ENCODE measurements at places on chromosomes 2 and 18. TPM values are rescaled to one million over a fixed set of nuclear protein-coding genes. Genes with fewer than 3 reads are reported as not detected.

LRRTM4 gene
- not detected for total RNA-seq

SLC5A7 gene
- total RNA-seq: not detected

CHRNA1 gene
- total RNA-seq: not detected

MPP4 gene
- 0.11 TPM for total RNA-seq

CNGA3 gene
- total RNA-seq: not detected

POTEI gene
- total RNA-seq: not detected

SCYGR3 gene
- not detected for total RNA-seq

RBBP8 gene
- 45.8 TPM for total RNA-seq

EVA1A gene
- 7.4 TPM for total RNA-seq

IL1RL2 gene
- not detected for total RNA-seq

CPO gene
- not detected for total RNA-seq

RAB27B gene
- total RNA-seq: not detected

CFLAR gene
- total RNA-seq: 35.2 TPM

CRIM1 gene
- total RNA-seq: 0.90 TPM

SCN2A gene
- total RNA-seq: not detected

CFAP221 gene
- not detected for total RNA-seq

SLC23A3 gene
- 0.13 TPM for total RNA-seq

DIPK1C gene
- 17.3 TPM for total RNA-seq

METTL5 gene
- total RNA-seq: 44.7 TPM

NPHP1 gene
- total RNA-seq: 2.6 TPM

TRIP12 gene
- total RNA-seq: 125 TPM

ITGA4 gene
- 3.7 TPM for total RNA-seq

TMEM178A gene
- total RNA-seq: 0.80 TPM

MAP4K3 gene
- 73.1 TPM for total RNA-seq

NPPC gene
- 2.4 TPM for total RNA-seq

SPAG16 gene
- 17.4 TPM for total RNA-seq

WNT10A gene
- total RNA-seq: 0.11 TPM

VSNL1 gene
- 0.08 TPM for total RNA-seq

MEP1B gene
- not detected for total RNA-seq

PFN4 gene
- total RNA-seq: 2.3 TPM

EFR3B gene
- 7.9 TPM for total RNA-seq

STEAP3 gene
- total RNA-seq: 8.5 TPM

CFAP210 gene
- total RNA-seq: not detected

MPV17 gene
- 286 TPM for total RNA-seq

ICA1L gene
- 2.1 TPM for total RNA-seq

MROH2A gene
- not detected for total RNA-seq

RGPD3 gene
- total RNA-seq: not detected

NFATC1 gene
- 5.8 TPM for total RNA-seq

CRYGC gene
- total RNA-seq: not detected

DCDC2C gene
- not detected for total RNA-seq

ANKRD30BL gene
- total RNA-seq: not detected

Data from SK-MEL-5 (cell line).